Esophagus squamous epithelium (tissue), 5 donors: ENCODE measurements at places on chromosomes 6 and 20.

DNA sequence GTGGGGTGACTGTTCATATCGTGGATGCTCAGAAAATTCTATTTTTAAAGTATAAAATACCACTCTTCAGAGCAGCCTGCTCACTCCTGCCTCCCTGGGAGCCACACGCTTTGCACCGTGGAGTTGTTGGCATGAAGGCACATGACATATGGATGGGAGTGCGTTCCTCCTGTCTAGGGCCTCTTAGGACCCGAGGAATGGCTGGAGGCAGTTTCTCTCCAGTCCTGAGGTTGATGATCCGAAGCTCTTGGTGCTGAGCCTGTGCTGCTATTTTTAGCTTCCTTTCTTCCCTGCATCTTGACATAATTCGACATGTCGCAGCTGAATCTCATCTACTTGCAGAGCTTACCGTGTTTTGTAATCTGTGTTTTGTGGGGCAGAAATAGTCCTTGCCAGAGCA, 73.9 kb downstream of the PHACTR3 start:
- no peak for DNase-seq

- no peak for DNase-seq
Measured at GRCh38 chr6:142542704-142543233, 241.0 kb downstream of the ADGRG6 start.

DNA sequence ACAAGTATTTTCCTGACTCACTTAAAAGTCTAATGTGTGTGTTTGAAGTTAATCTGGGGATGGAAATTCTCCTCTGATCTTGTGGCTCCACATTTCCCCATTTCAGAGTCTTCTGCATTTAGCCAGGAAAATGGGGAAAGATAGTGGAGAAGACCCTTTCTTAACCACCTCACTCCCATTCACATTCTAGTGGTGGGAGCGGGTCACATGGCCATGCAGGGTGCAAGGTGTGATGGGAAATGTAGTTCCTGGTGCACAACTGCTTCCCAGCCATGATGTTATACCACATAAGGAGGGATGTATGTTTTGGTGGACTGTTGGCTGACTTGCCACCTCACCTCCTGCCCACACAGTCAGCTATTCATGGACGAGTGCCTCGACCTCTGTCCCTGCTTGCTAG, 61.8 kb downstream of the BANF2 start:
- no peak for DNase-seq

DNA sequence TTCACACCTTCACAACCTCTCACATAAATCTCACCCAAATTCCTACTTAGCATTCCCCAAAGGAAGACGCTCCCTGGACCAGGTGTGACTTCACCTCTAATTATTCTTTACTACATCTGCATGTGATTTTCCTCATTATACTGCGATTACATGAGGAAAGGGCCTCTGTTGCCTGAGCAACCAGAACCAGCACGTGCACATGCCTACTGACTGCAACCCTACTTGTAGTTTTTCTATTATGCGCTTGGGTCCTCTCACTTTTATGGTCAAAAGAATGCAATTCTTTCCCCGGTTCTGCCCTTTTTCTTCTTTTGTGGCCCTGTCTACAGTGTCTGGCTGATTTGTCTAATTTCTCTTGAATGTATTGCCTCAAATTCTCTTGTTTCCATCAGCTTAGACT, 20.4 kb upstream of the ANKEF1 start:
- no peak for DNase-seq

- no peak for DNase-seq
Measured at GRCh38 chr20:40189621-40190020, 499.4 kb downstream of the MAFB start.

- no peak for DNase-seq
Measured at GRCh38 chr20:11849976-11850670, 67.6 kb upstream of the BTBD3 start.

DNA sequence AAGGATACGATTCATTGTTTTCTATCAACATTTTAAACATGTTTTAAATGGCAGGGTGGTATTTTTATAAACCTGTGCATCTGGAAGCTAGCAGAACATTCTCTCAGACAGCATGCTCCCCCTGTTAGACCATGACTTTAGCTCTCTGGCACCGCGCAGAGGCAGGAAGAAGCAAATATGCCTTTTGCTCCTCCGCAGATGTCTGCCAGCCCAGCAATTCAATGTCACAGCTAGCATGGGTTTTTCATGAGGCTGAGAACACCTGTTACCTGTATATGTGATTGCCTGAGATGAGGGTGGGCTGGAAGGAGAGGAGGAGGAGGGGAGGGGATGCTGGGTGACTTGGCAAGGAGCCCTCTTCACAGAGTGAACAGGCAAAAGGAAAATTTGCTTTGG, 6.7 kb downstream of the MTCH1 start:
- DNase-seq = no peak

GRCh38 chr6:2876210-2877056, 26.7 kb downstream of the SERPINB9 start:
- DNase-seq = no peak

DNA sequence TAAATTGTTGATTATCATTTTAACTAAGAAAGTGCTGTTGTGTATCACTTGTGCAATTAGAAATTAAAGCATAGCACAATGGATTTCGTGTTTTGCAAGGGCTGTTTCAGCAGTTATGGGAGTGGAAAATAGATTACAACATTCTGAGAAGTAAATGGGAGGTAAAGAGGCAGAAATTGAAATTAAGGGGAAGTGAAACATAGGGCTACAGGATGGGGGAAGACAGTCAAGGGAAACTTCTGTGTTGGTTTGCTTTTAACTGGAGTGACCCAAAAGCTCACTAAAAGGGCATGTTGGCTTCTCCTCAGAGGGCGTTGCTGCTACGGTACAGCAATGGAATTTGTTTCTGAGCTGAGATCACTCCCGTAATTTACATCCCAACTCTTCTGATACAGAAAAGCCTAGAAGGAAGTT, 147.5 kb downstream of the BCAS1 start:
- no peak for DNase-seq

- no peak for DNase-seq
Measured at GRCh38 chr20:42492290-42492689, 697.4 kb downstream of the PTPRT start.

DNA sequence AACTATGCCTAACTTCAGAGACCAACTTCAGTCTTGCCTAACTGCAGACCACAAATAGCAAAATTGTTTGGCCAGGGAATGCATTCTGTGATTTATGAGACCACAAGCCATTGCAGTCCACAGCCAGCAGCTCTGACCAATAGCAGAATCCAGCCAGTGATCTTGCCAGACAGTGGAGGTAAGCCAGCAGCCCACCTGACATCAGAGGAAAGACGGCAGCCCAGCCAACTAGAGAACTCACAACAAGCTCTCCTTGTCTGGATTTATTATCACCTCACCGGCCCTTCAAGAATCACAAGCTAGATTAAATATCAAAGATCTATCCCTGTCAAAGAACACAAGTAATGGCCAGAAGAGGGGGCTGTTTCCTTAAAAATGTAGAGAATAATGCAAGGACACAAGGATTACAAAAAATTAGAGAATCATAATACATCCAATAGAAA, 66.5 kb upstream of the SLC35F1 start:
- DNase-seq = no peak

- DNase-seq = no peak
Measured at GRCh38 chr6:35931120-35931561, 10.2 kb upstream of the SRPK1 start.

DNA sequence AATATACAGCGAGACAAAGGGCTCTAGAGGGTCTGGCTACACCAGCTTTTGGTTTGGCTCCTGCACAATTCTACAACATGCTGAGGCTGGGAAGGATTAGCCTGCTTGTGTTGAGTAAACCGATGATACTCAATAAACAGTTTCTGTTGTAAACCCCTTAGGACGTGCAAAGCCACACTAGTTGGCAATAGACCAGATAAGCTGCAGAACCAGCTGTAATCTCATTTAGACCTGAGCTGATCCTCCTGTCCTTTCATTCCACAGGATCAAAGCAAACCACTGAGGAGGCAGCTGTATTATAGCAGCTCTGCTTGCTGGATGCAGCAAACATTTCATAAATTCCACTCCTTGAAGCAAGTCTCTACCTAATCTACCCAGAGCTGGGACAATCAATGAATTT, 79.7 kb downstream of the MMS22L start:
- no peak for DNase-seq

GRCh38 chr6:19999319-20000191, 162.4 kb downstream of the ID4 start:
- DNase-seq = no peak

DNA sequence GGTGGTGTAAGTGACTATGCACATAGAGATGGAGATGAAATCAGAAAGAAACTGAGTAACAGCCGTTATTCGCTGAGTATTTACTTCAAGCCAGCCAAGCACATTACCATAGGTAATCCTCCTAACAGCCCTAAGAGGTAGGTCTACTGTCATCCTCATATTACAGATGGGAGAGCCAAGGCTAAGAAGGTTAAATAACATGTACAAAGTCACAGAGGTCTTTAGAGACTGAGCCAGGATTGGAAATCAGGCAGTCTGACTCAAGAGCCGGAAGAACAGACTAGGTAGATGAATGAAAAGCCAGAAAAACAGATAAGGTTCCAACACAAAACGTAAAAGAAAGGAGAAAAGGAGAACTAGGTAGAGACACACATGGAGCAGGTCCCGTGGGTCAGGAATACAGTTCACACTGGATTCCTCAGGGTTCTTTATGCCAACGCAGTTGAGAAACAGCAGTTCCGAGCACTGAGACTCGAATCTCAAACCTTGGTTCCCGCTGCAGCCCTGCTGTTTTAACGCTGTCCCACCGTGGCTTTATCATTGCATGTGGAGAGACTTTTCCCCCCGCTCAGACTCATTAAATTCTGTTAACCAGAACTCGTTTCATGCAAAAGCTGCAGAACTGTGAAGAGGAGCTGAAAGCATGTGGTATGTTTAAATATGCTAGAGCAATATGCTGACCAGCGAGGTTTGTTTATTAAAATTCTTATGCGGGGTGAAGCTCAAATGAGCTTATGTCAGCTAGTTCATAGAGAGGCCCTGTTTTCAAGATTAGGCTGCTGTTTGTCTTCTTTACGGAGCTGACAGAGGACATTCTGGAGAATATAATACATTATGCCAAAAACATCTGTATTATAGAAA, 537.9 kb downstream of the CD83 start:
- DNase-seq = no peak

DNA sequence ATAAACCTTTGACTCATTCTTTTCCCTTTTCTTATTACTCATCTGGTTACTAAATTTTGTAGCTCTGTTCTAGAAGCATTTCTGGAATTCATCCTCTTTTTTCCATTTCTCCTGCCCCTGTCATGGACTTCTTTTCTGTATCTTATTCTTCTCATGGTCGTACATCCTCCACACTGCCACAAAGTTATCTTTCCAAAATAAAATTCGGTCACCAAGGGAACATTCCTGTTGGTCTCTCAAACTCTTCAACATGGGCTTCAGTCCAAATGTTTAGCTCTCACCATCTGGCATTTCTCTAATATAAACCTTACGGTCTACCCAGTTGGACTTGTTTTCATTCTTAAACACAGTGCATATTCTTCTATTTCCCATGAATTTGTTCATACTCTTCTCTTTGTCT, 428.8 kb upstream of the ID4 start:
- DNase-seq = no peak

GRCh38 chr20:10779911-10780310, 106.1 kb upstream of the JAG1 start:
- no peak for DNase-seq

DNA sequence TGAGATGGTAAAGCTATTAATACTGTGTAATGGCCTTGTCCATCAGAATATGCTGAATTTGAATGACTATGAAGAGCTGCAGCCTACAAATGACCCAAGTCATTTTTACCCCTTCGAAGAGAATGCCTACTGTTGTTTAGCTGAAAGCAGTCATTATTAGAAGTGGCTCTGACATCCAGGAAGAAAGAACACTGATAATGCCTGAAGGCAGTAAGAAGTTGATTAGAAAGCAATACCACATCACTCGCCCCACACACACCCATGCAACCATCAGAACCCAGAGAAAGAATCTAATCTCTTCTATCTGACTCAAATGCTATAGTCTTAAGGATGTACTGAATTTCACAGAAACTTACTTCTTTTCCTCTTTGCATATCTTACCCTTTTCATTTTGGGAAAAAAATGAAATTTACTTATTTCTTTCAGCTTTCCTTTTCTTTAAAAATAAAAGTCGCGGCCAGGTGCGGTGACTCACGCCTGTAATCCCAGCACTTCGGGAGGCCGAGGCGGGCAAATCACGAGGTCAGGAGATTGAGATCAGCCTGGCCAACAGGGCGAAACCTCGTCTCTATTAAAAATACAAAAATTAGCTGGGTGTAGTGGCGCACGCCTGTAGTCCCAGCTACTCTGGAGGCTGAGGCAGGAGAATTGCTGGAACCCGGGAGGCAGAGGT, 61.0 kb downstream of the ARHGAP18 start:
- DNase-seq = no peak

- DNase-seq = no peak
Measured at GRCh38 chr6:28995093-28995650, 9.9 kb downstream of the ZNF311 start.

GRCh38 chr6:16228709-16229665, 9.4 kb upstream of the GMPR start:
- no peak for DNase-seq

- DNase-seq = no peak
Measured at GRCh38 chr6:159400826-159401225, 231.6 kb downstream of the FNDC1 start.

GRCh38 chr6:56710967-56711366, 68.3 kb upstream of the DST start:
- DNase-seq = no peak

- DNase-seq = no peak
Measured at GRCh38 chr20:1934156-1934555, 38.9 kb downstream of the SIRPA start.

DNA sequence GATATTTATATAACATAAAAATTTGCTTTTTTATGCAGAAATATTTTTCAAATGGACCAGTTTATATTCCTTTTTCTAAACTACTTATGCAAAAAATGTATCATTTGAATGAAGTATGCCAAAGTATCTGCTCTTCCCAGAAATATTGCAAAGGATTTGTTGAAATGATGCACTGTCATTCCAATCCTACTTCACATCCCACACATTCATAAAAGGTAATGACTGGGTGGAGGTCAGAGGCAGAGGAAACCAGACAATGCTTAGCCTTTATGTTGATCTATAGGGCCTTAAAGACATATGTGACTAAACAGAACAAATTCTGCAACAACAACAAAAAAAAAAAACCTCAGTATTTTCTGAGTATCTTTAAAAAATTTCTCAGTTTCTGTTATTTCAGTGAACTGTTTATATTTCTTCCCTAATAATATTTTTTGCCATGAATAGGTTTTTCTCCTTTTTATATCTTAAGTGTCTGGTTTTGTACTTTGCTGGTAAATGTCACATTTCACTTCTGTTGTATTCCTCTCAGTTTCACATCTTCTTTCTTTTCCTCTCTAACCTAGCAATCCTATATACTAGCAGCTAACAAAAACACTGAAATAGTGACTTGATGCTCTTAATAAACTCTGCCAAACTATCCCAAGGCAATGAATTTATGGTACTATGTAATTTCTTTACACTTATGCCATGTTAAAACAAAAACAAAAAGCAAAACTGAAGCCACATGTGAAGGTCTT, 374.1 kb downstream of the BCKDHB start:
- DNase-seq = no peak

GRCh38 chr6:135996668-135997067, 145.2 kb downstream of the PDE7B start:
- DNase-seq = no peak
